ENCODE measurements at places on chromosomes 5 and 9. TPM values are rescaled to one million over a fixed set of nuclear protein-coding genes. Genes with fewer than 3 reads are reported as not detected.
A peak's percentile ranks its signal among the peaks of the same experiment; 100 is the strongest.

- DNase-seq: no peak
Observed at GRCh38 chr5:96943799-96944198, 7.9 kb downstream of the LNPEP start.

DNA sequence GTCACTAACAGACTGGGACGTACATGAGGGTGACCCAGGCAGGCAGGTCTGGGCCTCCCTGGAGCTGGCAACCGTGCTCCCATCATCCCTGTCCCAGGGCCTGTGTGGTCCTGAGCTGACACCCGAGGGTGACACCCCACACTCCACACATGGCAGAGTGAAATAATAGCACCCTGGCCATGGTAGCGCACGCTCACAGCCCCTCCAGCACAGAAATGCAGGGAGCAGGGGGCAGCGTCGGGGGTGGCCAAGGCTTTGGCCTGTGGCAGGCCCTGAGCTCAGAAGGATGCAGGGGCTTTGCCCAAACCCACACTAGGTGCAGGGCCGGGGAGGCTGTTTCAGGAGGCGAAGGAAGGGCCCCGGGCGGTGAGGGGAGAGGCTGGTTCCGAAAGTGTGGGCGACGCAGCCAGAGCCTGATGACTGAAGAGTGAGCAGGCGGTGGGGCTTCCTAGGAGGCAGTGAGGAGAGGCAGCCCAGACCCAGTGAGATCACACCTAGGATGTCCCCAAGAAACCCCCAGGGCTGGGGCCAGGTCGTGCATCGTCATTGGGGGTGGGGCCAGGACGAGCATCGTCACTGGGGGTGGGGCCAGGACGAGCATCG lies 12.9 kb downstream of the OR2V2 start:
- peak; percentile 83 for DNase-seq

DNA sequence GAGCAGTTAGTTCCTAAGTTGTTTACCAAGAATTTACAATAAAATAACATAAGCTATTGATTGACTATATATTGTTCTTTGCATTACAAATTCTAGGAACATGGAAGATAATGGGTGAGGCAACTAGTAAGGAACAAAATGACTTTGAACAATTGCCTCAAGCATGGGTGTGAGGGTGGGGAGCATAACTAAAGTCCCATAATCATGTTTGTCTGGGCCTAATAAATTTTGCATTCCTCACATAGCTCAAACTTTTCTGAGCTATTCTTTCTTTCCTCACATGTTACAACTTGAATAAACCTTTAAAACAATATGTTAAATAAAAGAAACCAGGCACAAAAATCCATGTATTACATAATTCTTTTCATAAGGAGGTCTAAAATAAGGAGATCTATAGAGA lies 1066.1 kb downstream of the NR2F1-AS1 start:
- DNase-seq: no peak

DNA sequence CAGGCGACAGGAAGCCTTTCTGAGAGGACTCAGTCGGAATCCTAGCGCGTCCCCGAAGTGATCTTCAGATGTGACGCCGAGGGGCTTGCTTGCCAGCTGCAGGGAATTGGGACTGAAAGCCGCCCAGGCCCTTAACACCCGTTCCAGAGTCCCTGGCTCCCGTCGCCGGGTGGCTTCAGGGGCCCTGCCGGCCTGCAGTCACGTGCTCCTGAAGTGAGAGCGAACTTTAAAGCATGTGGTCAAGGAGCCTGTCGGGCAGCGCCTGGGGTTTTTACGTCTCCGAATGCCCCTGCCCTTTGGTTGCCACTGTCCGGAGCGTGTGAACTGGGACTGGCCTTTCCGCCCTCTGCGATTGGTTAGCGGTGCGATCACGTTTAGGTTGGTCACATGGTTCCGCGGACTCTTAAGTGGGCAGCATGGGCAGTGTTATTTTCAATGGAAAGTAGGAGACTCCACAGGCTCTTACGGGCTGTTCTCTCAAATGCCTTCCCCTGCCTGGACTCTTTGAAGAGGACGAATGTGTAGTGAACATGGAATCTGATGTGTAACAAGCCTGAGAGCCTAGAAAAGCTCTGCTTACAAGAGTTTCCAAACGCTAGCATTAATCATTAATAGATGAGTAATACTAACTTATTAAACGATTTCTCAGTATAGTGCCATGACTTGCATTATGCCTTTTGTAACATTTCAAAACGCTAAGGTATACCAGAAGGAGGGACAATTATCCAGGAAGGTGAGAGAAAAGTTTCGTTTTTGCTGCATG lies 1.9 kb downstream of the VLDLR start:
- no peak for DNase-seq

DNA sequence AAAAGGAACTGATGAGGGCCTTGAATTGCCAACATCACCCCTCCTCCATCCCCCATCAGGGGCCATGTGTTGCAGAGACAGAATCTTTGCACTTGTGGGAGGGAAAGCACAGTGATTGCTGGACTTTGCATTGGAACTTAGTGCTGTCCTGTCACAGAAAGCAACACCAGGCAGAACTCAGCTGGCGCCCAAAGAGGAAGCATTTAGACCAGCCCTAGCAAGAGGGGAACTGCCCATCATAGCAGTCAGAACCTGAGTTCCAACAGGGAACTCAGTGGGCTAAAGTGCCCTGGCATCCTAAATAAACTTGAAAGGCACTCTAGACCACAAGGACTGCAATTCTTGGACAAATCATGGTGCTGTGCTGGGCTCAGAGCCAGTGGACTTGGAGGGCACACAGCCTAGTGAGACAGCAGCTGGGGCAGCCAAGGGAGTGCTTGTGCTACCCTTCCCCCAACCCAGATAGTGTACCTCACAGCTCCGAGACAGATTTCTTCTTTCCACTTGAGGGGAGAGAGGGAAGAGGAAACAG lies 128.1 kb downstream of the ACTL7B start:
- DNase-seq: no peak

The RBM18 gene
- 33.4 TPM for total RNA-seq

The TRIM14 gene
- total RNA-seq: 120 TPM

GRCh38 chr5:29894668-29895067 lies 1298.8 kb upstream of the CDH6 start:
- no peak for DNase-seq

- no peak for DNase-seq
Observed at GRCh38 chr9:93077811-93078210, 18.2 kb upstream of the CARD19 start.

The IFNA13 gene
- not detected for total RNA-seq

The GMCL2 gene
- not detected for total RNA-seq

The SOWAHA gene
- not detected for total RNA-seq

DNA sequence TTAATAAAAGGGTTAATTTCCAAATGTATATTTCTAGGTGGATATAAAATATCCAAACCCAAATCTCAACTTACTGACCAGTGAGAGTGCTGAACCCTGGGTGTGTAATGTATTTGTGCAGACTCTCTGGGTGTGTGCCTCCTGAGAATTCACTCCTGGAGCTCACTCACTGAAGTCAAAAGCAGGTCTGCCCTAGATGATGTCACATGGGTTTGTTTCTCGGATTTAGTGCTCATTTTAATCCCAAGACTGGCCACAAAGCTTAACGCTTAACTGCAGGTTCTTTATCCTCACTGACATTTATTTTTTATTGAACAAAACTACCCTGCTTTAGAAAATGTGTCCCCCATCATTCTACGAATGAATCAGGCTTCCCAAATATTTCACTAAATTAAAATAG lies 179.4 kb downstream of the PPP2R2B start:
- no peak for DNase-seq

DNA sequence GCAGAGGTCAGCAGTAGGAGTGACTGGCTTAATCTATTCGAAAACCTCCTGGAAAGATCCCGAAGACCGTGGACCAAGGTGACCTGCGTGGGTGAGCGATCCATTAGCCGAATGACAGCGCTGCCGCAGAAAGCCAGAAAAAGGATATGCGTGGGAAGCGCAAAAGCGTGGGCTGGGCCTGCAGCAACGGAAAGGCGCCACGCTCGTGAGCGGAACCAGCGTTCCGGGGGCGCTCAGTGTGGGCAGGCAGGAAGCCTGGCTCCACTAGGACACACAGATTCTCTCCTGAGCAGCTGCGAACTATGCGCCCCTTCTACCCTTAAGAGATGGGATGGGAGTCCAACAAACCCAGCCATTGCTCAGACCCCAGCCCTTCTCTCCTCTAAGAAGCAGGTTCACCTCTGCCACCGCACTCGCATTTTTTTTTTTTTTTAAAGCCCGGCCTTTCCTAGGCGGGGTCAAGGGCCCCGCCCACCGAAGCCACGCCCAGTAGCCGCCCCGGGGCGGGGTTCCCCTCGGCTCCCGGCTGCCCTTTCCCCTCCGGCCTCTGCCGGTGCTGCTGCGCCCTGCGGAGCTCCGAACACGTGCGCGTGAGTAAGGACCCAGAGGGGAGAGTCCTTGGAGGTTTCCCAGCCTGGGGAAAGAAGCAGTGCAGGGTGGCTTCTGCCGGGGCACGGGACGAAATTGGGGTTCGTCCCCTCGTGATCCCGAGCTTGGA lies 19.8 kb upstream of the MATR3 start:
- DNase-seq: peak; percentile 89

The ACOT12 gene
- not detected for total RNA-seq

- no peak for DNase-seq
Observed at GRCh38 chr5:99105216-99105615, 176.4 kb upstream of the CHD1 start.

The LAMC3 gene
- total RNA-seq: 0.99 TPM

- no peak for DNase-seq
Observed at GRCh38 chr5:15720515-15720914, 220.5 kb downstream of the FBXL7 start.

- DNase-seq: no peak
Observed at GRCh38 chr5:55853041-55853670, 2.0 kb downstream of the IL31RA start.

DNA sequence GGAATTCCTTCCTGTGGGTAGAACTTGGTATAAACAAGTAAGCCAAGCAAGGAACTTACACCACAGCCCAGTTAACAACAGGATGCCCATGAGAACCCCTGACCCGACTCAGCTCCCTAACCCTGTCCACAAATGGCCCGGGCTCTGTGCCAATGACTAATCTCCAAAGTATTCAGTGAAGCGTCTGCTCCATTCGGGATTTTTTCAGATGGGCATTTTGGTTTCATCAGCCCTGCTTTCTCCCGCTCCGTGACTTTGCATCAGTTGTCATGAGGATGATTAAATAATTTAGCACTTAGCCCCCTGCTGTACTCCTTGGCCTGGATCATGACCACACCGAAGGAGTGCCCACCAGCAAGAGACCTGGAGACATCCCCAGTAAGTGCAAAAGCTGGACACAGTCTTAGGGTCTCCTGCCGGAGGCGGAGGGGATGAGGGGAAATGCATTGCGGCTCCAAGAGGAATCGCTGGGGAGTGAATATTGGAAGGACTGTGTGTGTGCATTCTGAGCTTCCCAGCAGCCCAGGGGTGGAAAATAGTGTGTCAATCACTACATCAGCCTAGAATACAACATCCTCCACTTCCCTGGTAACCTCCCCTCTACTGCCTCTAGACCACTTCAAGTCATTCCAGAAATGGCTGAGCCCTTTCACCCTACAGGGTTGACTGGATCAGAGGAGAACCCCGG lies 41.4 kb upstream of the DNAH5 start:
- DNase-seq: no peak

- no peak for DNase-seq
Observed at GRCh38 chr5:130282049-130282448, 377.8 kb downstream of the CHSY3 start.

The APBA1 gene
- total RNA-seq: 0.20 TPM

The GCNT4 gene
- total RNA-seq: 16.6 TPM

The PTPRD gene
- total RNA-seq: 0.47 TPM

The CAPSL gene
- not detected for total RNA-seq

GRCh38 chr9:124239249-124240073 lies 18.3 kb upstream of the NEK6 start:
- DNase-seq: no peak

DNA sequence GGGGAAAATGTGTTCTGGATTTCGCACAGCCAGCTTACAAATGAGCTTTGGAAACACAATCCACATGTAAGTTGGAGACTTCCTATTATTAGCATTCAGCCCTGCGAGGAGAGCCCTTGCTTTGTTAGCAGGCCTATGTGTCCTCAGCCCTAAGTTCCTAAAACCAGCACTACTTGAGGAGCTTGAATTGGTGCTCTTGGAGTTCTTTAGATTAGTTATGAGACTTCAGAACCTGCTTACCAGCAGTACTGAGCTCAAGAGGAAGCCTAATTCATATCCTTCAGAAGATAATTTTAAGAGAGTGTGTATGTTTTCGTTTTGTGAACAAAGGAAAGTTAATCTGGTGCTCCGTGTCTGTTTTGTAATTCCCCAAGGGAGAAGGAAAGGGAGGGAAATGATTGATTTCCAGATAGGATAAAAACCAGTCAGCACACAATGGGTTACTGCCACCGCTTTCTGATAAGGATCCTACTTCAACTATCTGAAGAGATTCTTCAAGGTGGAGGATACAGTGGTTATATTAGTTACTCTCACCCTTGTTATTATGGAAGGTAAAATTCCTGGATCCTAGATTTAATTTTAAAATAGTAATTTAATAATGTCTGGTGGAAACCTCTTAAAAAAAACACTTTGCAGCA lies 35.2 kb downstream of the PIK3R1 start:
- no peak for DNase-seq

- no peak for DNase-seq
Observed at GRCh38 chr9:76321195-76321828, 72.9 kb downstream of the RFK start.

DNA sequence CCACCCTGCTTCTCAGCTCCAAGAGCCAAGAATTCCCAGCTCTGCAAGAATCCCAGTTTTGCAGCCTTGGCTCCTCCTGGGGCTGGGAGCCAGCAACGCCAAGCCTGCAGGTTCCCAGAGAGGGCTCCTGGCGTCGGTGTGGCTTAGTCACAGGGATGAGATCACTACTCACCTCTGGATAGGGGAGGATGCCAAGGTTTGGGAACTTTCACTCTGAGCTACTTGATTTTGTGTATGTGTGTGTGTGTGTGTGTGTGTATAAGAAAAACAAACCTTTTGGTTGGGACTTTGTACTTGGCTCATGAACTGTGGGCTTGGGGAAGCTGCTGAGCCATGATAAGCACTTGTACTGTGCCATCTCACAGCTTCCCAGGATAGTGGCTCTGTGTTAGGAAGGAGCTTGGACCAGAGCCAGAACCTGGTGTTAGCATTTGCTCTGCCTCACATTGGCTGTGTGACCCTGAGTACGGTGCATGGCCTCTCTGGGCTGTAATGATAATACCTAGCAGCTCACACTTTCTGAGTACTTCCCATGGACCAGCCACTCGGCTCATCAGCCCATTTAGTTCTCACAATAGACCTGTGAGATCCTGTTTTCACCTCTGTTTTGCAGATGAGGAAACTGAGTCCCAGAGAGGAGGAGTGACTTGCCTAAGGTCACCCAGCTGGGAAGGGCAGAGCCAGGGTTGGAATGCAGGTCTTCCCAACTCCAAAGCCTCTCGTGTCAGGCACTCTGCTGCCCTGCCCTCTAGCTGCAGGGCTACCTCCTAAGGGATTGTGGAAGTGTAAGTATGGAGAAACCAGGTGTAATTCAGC lies 41.4 kb upstream of the DAB2IP start:
- no peak for DNase-seq

DNA sequence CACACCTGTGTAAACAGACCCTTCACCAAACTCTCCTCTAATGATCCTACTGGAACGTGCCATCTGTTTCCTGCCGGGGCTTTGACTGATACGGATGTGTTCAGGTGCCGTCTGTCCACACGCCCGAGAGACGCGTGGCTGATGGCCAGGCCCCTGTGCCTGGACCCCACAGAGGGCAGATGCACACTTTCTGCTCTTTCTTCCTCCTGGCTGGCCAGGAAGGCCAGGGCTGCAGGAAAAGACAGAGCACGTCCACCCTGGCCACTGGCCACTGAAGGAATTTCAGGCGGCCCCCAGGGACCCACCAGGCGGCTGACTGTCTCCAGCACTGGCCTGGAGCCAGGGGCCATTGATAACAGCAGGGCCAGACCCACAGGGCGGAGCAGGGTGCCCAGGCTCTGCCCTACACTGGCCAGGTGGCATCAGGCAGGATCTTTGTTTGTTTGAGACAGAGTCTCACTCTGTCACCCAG lies 3.6 kb upstream of the ENG start:
- DNase-seq: no peak
